ENCODE measurements at places on chromosomes 1 and 21.

DNA sequence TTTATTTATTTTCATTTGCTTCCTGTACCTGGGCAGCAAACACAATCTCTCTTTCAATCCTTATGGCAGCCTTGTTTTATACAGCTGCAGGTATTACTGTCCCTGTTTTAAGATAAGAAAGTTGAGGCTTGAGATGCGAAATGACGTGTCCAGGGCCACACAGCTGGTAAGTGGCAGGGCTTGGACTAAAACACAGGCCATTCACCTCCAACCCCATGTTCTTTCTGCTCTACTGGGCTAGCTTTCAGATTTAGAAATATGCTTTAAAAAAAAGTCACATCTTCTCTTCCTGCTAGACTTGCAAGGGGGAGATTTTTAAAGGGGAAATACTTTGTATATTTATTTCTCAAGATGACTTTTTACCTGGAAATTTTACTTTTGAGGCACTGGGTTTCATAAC is 62.8 kb downstream of the CNST start:
- no peak for DNase-seq

GRCh38 chr1:195278644-195279043 is 1329.6 kb downstream of the KCNT2 start:
- DNase-seq: no peak

DNA sequence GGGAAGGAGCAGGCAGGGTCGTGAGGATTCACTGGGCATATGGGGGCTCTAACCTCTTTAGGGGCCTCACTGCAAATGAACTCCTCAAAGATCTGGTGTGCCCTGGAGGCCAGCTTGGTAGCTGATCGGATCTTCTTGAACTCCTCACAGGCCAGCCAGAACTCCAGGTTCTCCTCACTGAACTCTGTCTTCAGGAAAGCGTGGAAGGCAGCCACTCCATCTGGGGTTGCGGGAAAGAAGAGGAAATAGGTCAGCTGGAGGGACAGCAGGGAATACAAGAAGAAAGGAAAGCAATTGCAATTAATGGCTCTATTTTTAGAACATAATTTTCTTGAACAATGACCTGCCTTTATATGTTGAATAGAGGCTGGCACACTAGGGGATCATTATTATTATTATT is 2.3 kb downstream of the RGS16 start:
- no peak for DNase-seq

- no peak for DNase-seq
These were observed 8.2 kb downstream of the PTPRC start for GRCh38 chr1:198647055-198647454.

- DNase-seq: no peak
These were observed 43.0 kb downstream of the RGS18 start for GRCh38 chr1:192201303-192201702.

All from CD4-positive, alpha-beta T cell treated with Interleukin-15 for 1 hour (primary cell).